ENCODE measurements at places on chromosomes 12 and 14.

DNA sequence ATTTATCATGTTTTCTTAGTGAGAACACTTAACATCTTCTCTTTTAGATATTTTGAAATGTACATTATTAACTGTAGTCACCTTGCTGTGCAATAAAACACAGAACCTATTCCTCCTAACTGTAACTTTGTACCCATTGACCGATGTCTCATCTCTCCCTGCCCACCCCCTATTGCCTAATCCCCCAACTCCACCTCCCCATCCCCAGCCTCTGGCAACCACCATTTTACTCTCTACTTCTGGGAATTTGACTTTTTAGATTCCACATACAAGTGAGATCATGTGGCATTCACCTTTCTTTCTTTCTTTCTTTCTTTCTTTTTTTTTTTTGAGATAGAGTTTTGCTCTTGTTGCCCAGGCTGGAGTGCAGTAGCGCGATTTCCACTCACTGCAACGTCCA, 4.4 kb upstream of the CCDC198 start:
- DNase-seq: no peak

DNA sequence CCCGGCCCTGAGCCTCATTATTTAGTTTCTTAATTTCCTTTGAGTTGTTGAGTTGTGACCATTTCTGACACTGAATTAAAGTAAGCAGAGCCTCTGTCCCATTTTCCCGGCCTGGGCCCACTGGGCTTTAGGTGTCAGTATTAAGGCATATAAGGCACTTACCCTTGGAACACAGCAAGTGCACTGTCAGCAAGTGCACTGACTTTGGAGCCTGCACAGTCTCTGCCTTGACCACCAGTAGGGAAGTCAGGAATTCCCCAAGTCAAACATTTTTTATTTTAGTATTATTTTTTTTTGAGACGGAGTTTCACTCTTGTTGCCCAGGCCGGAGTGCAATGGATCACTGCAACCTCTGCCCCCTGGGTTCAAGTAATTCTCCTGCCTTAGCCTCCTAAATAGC, 56.6 kb downstream of the MAX start:
- DNase-seq: no peak

DNA sequence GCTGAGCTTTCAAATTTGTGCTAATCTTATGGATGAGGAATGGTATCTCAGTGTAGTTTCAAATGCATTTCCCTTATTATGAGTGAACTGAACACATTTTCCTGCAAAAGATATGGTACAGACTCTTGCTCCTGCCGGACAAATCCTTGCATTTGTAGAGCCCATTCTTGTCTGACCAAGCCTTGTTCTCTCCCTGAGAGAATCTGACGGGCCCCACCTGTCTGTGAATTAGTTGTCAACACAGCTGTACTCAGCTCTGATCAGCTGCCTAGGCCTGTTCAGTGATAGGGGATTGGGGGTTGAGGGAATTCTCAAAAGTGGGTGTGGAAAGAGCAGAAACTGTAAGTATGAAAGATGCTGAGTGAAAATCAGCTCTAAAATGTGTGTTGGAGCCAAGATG, 42.8 kb upstream of the SCN8A start:
- no peak for DNase-seq

GRCh38 chr14:54646626-54647025, 79.7 kb downstream of the SAMD4A start:
- no peak for DNase-seq

DNA sequence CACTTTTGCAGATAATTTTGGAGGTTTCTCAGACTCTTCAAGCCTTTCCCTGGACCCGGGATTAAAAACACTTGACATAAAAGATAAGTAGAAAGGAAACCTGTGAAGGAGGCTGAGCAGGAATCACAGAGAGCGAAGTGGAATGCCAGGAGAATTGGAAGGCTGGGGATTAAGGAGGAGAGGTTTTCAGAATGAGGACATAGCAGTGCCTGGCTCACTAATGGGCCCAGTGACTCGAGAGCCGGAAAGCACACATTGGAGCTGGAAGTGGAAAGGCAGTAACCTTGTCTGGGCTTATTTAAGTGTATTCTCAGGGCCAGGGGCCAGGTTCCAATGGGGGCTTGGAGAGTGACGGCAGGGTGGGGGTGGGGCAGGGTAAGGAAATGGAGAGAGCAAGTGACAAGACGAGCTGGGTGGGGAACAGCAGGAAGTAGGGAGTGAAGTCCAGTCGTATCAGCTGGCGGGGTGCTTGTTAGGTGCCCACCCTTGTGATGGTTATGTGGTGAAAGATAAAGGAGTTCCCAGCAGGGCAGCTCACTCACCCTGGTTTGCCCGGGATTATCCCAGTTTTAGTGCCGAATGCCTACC, 13.1 kb downstream of the EVL start:
- no peak for DNase-seq

DNA sequence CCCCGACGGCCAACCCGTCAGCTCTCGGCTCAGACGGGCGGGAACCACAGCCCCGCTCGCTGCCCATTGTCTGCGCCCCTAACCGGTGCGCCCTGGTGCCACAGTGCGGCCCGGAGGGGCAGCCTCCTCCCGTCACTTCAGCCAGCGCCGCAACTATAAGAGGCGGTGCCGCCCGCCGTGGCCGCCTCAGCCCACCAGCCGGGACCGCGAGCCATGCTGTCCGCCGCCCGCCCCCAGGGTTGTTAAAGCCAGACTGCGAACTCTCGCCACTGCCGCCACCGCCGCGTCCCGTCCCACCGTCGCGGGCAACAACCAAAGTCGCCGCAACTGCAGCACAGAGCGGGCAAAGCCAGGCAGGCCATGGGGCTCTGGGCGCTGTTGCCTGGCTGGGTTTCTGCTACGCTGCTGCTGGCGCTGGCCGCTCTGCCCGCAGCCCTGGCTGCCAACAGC, at the start of gene WNT1:
Gene WNT1, plus strand, starts transcription at position 32 of the 450 bp plus-strand sequence. Its CDS starts 329 bp downstream, at position 361.
- no peak for DNase-seq

Measured in hypothalamus (tissue), 51 donors.